ENCODE measurements at places on chromosomes 4 and X.

DNA sequence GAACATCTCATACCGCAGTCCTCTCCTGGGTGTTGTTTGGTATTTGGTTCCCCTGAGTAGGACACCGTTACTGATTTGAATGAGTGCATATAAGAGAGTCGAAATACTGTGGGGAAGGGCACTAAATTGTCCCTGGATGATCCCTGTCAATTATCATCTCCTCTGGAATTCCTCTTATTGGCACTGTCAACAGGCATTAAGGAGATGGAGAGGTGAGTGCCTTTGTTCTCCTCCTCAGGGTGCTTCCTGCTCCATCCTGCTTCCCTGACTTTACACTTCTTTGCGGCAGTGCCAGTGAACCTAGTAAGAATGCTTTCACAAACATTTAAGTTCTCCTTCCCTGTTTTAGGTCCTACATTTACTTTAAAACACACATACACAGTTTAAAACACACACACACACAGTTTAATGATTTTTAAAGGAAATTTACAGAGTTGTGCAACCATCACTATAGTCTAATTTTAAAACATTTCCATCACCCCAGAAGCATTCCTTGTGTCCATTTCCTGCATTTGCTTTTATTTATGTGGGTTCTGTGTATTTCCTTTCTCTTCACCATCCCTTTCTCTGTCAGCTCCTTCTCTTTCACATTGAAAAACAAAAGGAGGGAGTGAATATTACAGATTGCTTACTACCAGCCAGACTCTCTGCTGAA lies 20.9 kb upstream of the ZRSR2 start:
- DNase-seq, result no peak

GRCh38 chr4:650461-650860 lies 23.6 kb downstream of the ATP5ME start:
- DNase-seq, result no peak

GRCh38 chr4:184825141-184825895 lies 450 bp downstream of the ACSL1 start:
- DNase-seq, result peak; percentile 62

DNA sequence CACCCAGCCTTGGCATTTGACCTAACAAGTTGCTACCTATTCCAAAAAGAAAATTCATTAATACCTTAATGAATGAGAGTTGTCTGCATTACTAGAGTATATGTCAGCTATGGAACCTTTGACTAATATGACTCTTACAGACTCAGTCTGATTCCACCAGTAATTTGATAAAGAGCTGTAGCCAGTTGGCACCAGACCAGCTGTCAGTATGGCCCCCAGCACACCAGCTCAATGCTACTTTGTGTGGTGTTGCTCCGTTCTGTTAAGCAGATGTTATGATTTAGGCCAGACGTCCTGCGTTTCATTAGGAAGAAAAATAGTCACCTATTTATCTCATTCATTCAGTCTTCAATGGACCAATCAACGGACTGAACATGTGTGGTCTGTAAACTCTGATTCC lies 215.5 kb downstream of the TLL1 start:
- DNase-seq, result no peak

DNA sequence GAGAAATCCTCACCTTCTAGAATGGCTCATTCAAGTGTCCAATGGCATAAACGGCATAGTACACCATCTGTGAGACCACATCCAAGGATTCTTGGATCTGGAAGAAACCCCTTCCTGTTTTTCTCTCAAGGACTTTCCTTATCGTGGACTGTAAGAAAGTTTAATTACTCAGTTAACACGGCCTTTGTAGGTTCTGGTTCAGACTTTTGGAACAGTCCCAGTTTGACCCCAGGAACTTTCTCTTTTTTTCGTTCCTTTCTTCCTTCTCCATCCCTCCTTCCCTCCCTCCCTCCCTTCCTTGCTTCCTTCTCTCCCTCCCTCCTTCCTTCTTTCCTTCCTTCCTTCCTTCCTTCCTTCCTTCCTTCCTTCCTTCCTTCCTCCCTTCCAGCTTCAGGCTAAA lies 343.5 kb upstream of the SMIM31 start:
- no peak for DNase-seq

GRCh38 chr4:122000849-122001248 lies 49.0 kb upstream of the TRPC3 start:
- no peak for DNase-seq

DNA sequence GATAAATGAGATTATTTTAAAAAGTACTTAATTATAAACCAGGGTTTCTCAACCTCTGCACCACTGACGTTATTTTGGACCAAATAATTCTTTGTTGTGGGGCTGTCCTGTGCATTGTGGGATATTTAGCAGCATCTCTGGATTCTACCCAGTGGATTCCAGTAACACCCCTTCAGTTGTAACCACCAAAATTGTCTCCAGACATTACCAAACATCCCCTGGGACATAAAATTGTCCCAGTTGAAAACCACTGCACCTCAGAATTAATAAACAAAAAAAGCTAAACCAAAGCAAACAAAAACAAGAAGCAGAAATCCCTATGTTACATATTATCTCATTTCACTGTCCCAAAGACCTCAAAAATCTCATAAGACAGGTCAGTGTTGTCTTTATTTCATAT lies 54.2 kb upstream of the GIMD1 start:
- no peak for DNase-seq

- DNase-seq, result no peak
Measured at GRCh38 chr4:185276036-185276435, 66.6 kb downstream of the SNX25 start.

DNA sequence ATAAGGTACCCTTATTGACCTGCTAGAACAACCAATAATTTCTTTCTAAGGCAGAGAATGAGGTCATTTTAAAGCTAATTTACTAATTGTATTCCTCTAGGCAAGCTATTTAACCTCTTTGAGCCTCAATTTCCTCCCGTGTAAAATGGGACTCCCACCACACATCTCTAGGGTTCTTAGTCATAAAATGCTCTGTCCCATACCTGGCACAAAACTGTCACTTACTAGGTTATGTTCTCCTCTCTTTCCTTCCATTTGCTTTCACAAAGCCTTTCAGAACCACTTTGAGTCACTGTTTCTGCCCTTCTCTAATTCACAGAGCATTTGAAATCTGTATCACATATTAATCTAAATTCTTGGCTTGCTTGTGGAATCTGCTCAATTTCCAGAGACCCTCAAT lies 2.4 kb upstream of the GPR82 start:
- no peak for DNase-seq

DNA sequence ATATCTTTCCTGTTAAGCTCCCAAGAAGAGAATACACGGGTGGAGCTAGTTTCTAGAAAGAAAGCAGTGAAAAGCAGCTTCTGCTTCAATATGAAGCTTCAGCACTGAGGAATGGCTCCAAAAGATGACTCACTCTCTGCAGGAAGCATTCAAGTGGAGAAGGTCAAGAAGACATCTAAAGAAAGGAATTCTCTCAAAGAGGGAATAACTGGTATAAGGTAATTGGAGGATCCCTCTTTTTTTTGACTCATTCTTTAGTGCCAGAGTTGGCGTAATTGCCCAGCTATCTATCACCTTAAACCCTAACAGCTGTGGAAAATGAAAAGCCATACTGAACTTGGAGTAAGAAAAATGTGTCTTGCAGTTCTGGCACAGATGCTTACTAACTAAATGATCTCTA lies 3.5 kb downstream of the EDA2R start:
- DNase-seq, result no peak

DNA sequence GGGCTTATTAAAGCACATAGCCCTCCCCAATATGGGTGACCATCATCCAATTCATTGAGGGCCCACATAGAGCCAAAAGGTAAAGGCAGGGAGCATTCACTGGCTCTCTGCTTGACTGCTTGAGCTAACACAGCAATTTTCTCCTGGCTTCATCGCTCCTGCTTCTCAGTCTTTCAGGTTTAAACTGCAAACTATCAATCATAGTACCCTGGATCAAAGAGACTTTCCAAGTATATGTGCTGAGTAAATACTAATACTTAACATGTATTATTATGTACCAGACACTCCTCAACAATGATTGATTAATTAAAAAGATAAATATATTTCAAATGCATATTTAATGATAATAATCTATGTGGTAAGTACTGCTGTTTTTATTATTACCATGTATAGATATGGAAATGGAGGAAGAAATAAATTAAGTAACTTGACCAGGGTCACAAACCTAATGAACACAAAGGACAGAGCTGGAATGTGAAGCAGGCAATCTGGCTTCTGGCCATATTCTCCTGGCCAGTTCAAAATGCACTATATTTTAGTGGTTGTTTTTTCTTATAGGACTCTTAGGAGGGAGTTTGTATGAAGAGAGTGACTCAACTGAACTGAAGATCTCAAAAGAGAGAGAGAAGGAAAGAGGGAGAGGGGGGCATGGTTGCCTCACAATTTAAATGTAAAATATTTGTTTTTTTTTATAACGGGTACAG lies 1197.3 kb downstream of the TECRL start:
- no peak for DNase-seq

DNA sequence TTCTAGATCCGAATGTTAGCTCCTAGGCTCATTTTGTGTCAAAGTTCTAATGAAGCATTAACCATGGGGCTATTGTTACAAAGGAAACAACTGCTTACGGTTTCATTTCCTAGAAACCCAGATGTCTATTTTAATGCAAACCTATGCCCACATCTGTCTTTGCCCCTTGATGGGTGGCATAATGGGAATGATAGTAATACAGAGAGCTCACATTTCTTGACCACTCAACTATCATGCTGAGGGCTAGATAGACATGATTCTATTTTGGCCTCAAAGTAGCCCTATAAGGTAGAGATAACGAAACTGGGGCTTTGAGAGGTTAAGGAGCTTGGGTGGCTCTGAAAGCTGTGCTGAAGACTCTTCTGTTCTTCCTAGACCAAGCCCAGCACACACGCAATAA lies 1.9 kb downstream of the TLR7 start:
- DNase-seq, result no peak

DNA sequence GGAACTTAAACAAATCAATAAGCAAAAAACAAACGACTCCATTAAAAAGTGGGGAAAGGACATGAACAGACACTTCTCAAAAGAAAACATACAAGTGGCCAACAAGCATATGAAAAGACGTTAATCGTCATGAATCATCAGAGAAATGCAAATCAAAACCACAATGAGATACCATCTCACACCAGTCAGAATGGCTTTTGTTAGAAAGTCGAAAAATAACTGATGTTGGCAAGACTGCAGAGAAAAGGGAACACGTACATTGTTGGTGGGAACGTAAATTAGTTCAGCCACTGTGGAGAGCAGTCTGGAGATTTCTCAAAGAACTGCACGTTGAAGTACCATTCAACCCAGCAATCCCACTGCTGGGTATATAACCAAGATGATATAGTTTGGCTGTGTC lies 23.7 kb downstream of the NEUROG2 start:
- no peak for DNase-seq

DNA sequence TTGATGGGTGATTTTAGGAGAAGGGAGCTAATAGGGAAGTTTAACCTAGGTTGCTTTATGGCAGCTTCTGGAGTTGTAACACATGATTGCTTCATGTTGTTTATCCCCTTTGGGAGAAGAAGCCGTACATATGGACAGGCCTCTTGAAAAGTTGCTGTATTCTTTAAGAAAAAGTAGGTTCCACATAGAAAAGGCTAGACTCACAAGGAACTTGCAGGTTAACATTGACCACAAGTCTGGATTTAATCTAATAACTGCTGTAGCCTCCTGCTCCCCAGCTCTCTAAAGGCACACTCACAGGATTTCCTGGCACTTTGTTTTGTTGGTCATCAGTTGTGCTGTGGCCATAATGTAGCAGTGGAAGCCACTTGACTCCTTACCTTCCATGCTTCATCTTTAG lies 19.7 kb downstream of the FNIP2 start:
- DNase-seq, result no peak

- no peak for DNase-seq
Measured at GRCh38 chrX:21930986-21931385, 9.5 kb upstream of the SMS start.

DNA sequence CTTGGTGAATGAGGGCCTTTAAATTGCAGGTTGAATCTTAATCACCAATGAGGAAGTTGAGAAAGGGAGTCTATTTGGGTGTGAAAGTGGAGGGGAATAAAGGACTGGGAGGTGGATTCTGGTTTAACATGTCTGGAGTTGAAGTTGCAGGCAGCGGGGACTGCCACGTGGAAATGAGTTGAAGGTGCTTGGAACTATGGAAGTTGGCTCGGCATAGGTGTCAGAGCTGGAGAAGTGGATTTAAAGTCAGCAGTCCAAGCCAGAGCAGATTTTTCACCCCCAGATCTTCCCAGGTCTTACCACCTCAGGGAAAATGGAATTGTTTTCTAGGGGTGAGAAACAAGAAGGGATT lies 44.9 kb downstream of the TIGD4 start:
- DNase-seq, result no peak

DNA sequence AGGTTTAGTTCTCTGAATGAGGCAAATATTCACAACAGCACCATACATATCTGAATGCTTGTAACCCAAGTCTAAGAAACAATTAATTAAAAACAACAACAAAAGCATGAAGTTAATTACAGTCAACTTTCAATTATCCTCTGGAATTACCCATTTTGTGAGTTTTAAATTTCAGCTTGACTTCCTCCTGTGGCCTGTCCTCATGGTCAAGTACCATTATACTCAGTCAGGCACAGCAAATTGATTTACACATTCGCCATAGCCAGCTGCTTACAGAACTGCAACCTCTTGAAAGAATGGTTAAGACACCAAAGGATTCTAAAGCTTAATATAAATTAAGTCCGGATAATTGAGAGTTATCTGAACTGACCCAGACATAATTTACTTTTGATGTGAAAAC lies 306.5 kb downstream of the CAMK2D start:
- no peak for DNase-seq

- no peak for DNase-seq
Measured at GRCh38 chr4:54318904-54319303, 89.8 kb downstream of the PDGFRA start.

DNA sequence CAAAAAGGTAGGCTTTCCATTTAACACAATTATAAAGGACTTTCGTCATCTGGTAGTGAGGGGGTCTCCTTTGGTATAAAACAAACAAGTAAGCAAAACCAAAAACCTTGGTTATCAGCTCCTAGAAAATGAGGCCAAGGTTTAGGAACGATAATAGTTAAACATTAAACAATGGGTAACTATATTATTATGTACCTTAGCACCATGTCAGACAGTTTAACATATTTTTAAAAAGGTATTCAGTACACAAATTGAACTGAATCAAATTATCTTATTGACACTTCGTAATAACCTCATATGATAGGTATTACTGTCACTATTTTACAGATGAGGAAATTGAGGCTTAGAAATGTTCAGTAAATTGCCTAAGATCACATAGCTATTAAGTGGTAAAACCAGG lies 32.1 kb upstream of the RAB9B start:
- DNase-seq, result no peak

GRCh38 chr4:80500613-80501012 lies 165.1 kb downstream of the CFAP299 start:
- DNase-seq, result no peak

GRCh38 chrX:139290310-139290709 lies 240.2 kb upstream of the F9 start:
- DNase-seq, result no peak

Measured in activated naive CD8-positive, alpha-beta T cell treated with anti-CD3 and anti-CD28 coated beads for 36 hours (primary cell).